ENCODE measurements at places on chromosomes 12 and 14.

- no peak for DNase-seq
Measured at GRCh38 chr12:104620837-104621531, 164.2 kb downstream of the CHST11 start.

DNA sequence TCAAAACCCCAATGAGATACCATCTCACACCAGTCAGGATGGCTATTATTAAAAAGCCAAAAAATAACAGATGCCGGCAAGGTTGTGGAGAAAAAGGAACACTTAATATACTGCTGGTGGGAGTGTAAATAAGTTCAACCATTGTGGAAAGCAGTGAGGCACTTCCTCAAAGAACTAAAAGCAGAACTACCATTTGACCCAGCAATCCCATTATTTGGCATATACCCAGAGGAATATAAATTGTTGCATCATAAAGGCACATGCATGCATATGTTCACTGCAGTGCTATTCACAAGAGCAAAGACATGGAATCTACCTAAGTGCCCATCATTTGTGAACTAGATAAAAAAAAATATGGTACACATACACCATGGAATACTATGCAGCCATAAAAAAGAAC, 59.9 kb downstream of the MGST1 start:
- DNase-seq = no peak

- DNase-seq = no peak
Measured at GRCh38 chr12:19205120-19205519, 75.6 kb downstream of the PLEKHA5 start.

DNA sequence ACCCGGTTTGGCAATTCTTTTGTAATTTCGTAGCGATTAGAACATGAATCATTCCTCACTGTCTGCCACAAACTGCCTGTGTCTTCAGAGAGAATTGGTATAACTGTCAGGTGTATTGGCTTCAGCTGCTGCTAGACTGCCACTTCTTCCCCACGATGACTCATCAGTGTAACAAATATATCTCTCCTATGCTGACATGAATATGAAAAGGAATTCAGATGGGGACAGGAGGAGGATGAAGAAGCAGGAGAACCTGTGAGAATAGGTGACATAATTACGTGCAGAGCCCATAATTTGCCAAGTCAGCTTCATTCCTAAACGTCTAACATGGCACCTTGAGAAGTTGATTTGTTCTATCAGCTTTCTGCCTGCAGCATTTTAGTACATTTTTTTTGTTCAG, 64.9 kb downstream of the FRMD6 start:
- DNase-seq = no peak

DNA sequence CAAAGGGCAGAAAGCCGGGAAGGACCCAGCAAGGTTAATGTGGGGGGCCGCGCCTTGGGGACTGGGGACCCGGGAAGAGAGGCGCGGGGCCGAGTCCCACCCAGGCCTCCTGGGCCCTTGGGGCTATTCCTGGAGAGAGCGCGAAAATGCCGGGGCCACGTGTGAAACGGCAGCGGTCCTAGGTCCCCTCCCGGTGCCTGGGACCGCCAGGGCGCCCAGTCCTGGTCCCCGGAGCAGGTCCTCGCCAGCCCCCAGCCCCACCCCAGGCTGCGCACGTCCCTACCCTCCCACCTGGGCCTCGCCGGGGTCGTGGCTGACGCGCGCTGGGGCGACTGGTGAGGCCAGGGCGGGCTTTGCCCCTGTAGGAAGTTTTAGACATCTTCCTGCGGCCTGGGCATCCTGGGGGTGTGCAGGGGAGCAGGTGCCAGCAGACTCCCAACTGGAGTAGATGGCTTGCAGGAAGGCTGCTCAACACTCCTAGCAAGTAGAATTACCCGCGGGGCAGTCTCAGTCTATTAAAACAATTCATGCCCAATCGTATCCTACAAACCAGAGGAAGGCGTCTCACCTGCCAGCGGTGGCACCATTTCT, 708 bp downstream of the FAR2 start:
- DNase-seq = no peak

GRCh38 chr12:116104167-116104767, 173.2 kb downstream of the MED13L start:
- DNase-seq = no peak

DNA sequence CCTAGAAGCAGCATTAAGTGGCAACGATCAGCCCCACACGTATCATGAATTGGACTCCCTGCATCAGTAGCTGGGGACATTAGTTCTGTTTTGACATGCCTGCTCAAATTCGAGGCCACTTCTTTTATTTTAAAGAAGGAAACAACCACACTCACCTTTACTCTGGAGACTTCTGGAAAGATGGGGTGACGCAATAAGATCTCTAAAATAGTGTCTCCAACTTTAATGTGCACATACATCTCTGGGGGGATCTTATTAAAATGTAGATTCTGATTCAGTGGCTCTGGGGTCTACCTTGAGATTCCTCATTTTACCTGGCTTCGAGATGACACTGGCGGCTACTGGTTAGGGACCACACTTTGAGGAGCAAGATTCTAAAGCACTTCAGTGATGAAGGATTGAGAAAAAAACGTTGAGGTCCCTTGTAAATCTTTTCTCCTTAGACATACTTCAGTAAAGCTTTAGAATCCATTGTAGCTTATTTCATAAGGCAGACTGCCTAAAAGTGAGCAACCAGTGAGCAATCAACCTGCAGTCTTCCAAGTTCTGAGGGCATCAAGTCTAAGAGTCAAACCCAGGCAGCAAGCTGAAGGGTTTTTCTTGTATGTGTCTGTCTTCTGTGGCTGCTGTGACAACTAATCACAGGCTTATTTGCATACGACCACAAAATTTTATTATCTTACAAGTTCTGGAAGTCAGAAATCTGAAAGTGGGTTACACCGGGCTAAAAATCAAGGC, 718.6 kb upstream of the TBX3 start:
- DNase-seq = no peak

GRCh38 chr12:103024650-103025049, 67.2 kb downstream of the ASCL1 start:
- DNase-seq = no peak

DNA sequence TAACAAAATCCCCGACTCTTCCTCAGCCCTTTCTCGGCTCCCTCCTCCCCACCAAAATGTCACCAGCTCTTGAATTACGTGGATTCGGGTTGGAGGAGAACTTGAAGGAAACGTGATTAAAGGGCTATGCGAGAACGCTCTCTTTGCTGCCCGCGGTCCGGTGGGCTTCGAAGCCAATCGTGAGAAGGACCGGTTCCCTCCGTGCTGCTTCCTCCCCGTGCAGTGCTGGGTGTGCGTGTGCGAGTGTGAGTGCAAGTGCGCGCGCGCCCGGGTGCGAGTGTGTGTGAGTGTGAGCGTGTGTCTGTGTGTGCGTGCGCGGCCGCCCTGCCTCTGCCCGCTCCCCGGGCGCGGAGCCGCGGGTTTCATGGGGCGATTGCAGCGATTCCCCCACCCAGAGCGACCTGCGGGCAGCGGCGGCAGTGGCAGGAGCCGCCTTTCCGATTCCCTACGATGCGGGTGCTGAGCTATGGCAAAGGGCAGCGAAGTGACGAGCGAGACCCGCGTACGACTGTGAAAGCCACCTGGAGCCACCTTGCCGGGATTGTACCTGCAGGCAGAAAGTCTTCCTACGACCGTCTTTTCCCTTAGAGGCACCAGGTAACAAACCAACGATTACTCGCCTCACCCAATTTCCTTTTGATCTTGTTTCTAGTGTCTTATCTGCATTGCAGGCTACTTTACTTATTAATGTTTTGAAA, 1.4 kb downstream of the LRFN5 start:
- no peak for DNase-seq

DNA sequence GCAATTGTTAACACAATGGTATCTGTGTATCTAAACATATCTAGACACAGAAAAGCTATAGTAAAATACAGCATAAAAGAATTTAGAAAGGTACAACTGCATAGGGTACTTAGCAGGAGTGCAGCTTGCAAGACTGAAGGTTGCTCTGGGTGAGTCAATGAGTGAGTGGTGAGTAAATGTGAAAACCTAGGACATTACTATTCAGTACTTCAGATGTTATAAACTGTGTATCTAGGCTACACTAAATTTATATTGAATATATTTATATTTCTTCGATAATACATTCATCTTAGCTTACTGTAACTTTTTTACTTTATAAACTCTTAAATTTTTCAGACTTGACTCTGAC, 409.0 kb upstream of the DCN start:
- no peak for DNase-seq

DNA sequence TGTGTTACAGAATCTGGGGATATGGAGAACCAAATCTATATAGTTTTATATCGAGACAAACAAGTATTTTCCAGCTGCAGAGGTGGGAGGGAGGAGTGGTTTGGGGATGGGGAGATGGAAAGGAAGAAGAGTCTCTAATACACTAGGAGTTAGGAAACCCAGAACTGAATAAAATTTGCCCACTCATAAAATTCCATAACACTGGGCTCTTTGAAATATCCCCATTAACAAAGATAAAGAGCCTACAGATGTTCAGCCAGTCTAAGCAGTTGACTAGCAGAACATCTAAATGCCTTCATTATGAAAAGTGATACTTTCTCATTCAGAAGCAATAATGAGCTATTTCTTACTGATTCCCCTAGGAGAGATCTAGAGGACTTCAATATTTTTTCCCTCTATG, 151.7 kb upstream of the GZMB start:
- no peak for DNase-seq

DNA sequence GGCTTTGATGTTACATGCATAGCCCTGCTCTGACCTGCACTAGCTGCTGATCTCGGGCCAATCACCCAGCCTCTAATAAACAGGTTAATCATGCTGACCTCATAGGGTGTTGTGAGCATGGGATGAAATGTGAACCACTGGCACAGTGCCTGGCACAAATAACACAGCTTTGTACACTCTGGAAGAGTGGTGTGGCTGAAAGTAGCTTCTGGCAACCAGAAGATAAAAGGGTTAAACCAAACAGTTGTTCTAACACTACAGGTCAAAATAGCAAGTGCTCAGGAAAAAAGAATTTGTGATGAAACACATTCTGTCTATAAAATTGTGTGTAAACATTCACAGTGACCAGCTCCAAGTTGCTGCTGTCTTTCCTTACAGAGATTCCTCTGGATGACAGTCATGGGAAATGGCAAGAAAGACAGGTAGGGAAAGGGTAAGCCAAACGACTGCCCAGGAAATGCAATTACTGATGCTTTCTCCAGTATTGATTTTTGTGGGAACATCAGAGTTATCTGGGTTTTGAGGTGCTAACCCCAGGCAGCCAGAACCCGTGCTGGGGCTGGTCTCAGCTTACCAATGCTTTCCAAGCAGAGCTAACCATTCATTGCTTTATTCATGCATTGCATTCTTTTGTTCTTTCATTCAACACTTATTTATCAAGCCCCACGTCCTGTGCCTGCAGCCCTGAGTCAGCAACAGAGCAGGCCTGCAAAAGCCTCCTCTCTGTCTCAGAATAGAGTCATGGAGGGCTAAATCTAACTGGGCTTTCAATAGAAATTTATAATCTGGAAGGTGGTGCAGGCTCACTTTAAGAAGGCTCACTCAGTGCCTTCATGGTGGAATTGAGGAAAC, 38.1 kb upstream of the CAPRIN2 start:
- no peak for DNase-seq

DNA sequence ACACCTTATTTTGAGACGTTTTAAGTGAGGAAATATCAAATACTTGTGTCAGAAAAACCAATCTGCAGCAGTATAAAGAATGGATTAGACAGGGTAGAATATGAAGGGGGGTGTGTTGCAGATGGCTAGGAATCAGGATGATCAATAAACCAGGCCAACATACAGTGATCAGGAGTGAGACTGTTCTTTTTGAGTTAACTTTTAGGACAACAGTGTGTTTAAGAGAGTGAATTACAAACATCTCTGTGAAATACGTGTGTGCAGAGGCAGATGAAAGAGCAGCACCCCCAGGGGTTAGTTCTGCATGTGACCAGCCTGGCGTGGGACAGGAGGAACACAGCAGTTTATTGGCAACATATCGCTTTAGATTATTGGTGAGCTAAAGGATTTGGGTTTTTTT, 10.6 kb upstream of the NRDE2 start:
- DNase-seq = no peak

GRCh38 chr12:39138268-39138667, 232.9 kb upstream of the CPNE8 start:
- DNase-seq = no peak
